ENCODE measurements at places on chromosomes 7 and 10.

DNA sequence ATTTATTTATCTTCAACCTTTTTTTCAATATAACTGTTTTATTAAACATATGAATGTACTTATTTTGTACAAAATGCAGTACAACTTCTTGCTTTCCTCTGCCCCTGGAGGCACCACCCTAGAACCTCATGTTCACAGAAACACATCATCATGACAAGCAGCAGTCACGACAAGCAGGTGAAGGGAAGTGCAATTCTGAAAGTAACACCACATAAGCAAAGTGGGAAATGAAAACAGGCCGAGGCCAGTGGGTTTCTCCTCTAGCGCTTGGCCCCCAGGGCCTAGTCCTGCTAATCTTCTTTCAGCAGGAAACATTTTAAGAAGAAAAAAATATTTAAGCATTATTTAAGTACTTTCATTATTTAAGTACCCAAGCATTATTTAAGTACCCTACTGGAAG is 598.1 kb downstream of the SH2D4B start:
- DNase-seq: no peak

GRCh38 chr7:22578007-22578733 is 78.2 kb upstream of the STEAP1B start:
- DNase-seq: peak; percentile 98

- DNase-seq: no peak
Observed at GRCh38 chr7:94104301-94104700, 100.1 kb upstream of the BET1 start.

DNA sequence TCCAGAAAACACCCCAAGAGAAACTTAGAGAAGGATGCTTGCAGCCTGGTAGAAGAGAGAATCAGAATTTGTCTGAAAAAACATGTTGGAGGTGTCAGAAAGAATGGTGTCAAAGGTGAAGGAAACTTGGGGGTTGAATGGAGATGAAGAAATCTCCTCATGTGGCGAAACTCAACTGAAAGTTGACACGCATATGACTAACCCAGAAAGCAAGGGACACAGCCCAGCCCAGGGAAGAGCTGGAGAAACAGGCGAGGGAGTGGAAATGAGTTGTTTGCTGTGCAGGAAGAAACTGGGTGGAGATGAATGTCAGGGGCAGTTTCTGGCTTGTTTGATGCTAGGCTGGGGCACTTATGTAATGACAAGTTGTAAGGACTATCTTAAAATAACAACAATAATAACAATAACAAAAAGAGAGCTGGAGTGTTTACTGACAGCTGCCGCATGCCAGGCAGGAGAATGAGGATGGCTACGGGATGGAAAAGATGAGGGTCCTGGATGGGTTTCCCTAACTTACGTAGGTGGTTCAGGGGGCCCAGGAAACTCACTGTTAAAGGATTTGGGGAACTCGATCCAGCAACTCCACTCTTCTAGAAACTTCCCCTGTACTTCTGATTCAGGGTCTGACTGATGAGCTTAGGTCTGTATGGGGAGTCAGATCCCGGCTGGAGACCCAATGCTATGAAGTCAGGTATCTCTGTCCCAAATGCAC is 57.4 kb downstream of the MAP3K8 start:
- DNase-seq: no peak
